Panc1 (cell line): ENCODE measurements at places on chromosomes 13 and 19.
A peak's percentile ranks its signal among the peaks of the same experiment; 100 is the strongest.

DNA sequence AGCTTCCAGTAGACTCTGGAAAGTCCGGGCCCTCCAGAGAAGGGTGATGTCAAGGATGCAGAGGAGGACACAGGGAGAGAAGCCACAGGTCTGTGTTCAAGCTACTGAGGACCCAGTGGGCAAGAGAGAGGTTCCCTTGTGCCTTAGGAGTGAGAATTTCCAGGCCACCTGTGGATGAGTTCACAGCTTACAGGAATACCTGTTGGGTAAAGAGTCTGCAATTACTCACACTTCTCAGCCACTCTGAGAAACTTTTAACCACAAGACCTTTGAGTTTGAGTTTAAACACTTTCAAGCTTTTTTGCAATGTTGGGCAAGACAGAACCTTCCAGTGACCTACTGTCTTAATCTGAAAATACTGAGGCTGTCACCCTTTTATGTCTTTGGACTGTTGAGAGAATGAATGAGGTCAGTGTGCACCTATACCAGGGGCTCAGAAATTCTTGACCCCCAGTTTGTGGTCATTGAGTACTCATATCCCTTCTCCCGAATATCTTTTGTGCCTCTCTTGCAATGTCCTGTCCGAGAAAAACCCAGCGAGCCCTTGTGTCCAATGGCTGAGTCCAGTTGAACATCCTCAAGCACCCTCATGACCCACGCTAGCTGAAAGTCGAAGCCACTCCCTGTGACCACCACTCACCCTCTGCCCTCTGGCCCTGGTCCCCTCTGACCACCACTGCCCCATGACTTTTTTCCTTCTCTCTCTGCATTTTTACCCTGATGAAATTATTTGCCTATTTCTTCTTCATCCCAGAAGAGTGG lies 368.5 kb upstream of the ZNF507 start:
- no peak for DNase-seq

DNA sequence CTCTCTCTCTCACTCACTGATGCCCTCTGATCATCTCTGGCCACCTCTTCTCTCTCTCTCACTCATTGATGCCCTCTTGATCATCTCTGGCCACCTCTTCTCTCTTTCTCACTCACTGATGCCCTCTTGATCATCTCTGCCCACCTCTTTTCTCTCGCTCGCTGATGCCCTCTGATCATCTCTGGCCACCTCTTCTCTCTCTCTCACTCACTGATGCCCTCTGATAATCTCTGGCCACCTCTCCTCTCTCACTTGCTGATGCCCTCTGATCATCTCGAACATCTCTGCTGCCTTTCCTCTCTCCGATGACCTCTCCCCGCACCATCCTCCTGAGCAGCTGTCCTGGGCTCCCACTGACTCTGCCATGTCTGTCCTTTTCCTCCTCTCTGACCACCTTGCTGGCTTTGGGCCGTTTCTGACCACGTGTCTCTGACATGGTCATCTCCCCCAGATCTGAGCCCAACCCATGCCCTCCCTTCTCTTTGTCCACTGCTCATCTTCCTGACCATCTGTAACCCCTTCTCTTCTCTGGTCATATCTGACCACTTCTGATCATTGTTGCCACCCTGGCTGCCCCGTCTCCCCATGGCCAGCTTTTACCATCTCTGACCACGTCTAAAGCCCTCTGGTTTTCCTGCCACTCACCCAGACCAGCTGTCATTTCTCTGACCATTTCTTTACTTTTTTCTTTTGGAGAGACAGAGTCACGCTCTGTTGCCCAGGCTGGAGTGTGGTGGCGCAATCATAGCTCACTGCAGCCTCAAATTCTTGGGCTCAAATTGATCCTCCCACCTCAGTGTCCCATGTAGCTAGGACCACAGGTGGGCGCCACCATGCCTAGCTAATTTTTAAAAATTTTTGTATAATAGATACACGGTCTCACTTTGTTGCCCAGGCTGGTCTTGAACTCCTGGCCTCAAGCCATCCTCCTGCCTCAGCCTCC lies 2.4 kb downstream of the LRFN3 start:
- no peak for DNase-seq

DNA sequence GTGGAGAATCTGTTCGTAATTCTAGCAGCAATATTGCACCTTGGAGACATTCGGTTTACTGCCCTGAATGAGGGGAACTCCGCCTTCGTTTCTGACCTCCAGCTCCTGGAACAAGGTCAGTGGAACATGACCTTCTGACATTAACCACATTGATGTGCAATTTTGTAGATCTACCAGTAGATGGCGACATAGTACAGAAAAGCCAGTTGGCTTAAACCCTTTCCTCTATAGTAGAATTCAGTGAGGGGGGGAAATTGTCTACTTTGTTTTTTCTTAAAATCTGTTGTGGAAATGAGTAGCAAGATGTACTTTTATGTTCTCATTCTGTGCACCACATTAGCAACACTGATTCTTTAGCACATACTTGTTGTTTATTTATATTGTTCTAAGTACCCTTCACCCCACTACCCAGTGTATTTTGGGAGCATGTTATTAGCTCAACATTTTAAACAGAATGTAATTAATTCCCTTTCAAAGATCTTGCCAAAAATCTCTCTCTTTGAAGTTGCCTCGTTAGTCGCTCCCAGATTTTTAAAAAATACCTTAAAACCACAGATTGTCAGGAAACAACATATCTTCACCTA lies 332.2 kb downstream of the MYO16 start:
- DNase-seq = peak; percentile 46

DNA sequence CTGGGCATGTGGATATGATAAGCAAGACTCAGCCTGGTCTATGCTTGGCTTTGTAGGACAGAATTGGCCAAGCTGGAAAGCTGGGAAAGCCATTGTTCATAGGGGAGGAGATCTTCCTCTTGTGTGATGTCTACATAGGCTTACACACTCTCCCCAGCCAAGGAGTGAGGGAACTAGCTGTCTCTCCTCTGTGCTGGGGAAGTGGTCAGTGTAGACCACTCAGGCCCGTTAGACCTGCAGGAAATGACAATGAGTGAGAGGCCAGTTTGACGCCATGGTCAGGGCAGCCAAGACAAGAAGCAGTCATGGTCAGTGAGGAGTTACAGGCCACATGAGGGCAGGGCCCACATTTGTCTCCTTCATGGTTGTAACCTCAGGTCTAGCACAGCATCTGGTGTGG lies 159.1 kb upstream of the KL start:
- DNase-seq = no peak

GRCh38 chr19:46529622-46530451 lies 34.2 kb upstream of the PNMA8B start:
- no peak for DNase-seq

DNA sequence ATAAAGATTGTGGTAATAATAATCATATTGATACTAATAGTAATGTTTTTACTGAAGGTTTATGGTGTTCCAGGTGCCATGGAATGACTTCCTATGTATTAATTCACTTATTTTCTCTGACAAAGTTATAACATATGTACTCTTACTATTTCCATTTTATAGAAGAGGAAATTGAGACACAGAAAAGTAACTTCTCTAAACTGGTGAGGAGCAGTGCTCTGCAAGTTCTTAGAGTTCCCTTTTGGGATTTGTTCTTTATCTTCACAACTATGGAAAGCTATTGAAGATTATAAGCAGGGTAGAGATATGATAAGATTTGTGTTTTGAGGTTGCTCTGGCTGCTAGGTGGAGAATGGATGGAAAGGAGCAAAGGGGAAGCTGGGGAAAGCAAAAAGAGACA lies 83.9 kb upstream of the OLFM4 start:
- no peak for DNase-seq

DNA sequence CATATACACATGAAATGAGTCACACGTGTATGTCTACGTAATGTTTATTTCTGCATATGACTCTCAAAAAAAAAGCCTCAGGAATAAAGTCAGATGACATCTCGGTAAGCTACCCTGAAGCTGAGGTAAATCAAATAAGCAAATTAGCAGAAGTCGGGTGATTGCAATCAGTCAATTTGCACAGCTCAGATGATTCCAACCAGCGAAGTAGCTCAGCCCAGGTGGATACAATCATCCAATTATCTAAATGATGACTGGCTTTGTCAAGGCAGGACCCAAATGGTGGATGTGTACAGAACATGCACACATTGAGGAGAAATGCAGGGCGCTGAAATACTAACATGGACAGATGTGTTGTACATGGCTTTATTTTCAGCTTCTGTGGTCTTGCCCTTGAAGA lies 148.5 kb downstream of the ZNF486 start:
- no peak for DNase-seq

GRCh38 chr19:39131255-39131755 lies 5.7 kb downstream of the PAK4 start:
- no peak for DNase-seq

GRCh38 chr19:13207237-13207845 lies 57.1 kb downstream of the IER2 start:
- DNase-seq = no peak

DNA sequence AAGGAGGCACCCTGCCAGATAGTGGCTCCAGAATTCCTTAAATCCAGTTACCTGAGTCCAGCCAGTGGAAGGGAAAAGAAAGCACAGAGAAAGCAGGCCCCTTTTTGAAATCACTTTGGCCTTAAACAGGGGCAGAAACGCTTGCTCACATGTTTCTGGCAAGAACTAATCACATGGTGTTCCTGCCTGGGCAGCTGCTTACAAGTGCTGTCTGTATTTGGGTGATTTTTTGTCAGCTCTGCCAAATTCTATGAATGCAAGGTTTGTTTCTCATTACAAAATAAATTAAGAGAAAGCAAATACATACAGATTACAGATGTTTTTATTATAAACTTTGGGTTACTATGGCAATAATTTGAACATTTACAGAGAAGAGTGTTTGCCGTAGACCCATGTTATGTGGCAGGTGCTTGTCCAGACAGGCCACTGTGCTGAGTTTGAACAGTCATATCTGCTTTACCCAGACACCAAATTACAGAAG lies 1237.8 kb downstream of the SLITRK5 start:
- DNase-seq = no peak
